ENCODE measurements at places on chromosomes 1 and 21. TPM values are rescaled to one million over a fixed set of nuclear protein-coding genes. Genes with fewer than 3 reads are reported as not detected.

Gene THEM5
- not detected for polyA plus RNA-seq

Gene EVA1B
- 27.1 TPM for polyA plus RNA-seq

DNA sequence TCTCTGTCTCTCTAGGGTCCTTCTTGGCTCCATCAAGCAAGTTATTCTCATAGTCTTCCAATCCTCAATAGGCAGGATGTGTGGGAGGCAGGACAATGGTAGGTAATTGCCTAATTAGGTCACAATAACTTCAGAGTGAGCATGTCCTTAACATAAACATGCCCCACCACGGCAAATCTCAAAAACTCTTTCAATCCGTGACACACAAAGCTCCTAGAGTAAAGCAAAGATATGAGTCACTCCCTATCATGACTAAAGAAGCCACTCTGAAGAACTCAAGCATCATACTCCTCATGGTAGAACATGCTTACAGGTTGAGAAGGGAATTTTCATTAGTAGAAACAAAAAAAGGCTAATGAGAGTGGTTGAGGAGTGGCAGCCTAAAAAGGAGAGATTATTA is 4.9 kb downstream of the HAO2 start:
- no peak overlapping the region for H3K4me3 ChIP-seq
- no peak overlapping the region for H3K27ac ChIP-seq
- DNase-seq, result no peak
- no peaks in the 10 kb centered on the region for H3K27me3 ChIP-seq

- H3K27me3 ChIP-seq, result no peaks in the 10 kb centered on the region
- H3K27ac ChIP-seq, result no peak overlapping the region
- H3K4me1 ChIP-seq, result no peaks in the 10 kb centered on the region
Measured at GRCh38 chr21:42514883-42515228, 1.2 kb downstream of the SLC37A1 start.

DNA sequence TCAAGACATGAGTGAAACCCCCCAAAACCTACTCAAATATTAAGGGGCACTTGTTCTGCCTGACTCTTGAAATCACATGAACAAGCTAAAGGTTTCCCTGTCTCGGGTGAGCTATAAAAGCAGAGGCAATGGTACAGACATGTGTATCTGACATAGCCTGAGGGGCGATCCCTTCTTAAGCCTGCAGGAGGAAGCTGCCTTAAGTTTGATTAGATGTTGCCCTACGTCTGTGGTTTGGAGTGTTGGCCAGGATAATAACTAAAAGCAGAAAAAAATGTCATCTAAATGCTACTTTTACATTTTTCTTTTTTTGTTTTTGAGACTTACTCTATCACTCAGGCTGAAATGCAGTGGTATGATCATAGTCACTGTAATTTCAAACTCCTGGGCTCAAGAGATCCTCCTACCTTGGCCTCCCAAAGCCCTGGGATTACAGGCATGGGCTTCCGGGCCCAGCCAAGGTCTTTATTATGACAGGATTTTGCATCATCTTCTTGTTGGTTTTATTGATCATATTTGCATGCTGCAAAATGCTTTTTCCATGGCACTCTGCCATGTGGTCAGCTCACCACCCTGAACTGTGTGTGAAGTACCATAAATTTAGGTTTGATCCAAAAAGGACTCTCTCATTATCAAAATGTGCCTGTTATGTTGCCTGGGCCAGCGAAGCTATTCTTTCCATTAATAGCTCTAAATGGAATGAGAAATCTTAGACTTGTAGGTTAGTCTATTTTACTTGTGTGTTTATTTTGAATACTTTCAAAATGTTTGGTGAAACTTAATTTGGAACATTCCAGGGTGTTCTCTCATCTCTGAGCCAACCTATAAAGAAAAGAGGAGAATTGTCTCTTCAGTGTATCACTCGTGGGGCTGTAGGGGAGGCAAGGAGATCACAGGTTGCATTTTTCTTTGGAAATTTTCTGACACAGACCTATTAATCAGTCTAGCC is 15.0 kb upstream of the HMGN1 start:
- H3K4me1 ChIP-seq, result no peaks in the 10 kb centered on the region
- no peak overlapping the region for H3K27ac ChIP-seq
- no peak overlapping the region for H3K4me3 ChIP-seq
- no peak for DNase-seq
- H3K27me3 ChIP-seq, result no peaks in the 10 kb centered on the region

GRCh38 chr1:15055736-15056415 is 97.7 kb upstream of the TMEM51 start:
- H3K27me3 ChIP-seq, result no peaks in the 10 kb centered on the region
- peaks cover 6% of the 10 kb centered on the region for H3K4me1 ChIP-seq
- peaks cover 3% of the 10 kb centered on the region for H3K36me3 ChIP-seq
- DNase-seq, result no peak
- no peak overlapping the region for H3K27ac ChIP-seq

GRCh38 chr1:94734963-94735901 is 84.9 kb upstream of the SLC44A3 start:
- H3K27ac ChIP-seq, result peak overlapping the region; percentile 48
- no peaks in the 10 kb centered on the region for H3K36me3 ChIP-seq

DNA sequence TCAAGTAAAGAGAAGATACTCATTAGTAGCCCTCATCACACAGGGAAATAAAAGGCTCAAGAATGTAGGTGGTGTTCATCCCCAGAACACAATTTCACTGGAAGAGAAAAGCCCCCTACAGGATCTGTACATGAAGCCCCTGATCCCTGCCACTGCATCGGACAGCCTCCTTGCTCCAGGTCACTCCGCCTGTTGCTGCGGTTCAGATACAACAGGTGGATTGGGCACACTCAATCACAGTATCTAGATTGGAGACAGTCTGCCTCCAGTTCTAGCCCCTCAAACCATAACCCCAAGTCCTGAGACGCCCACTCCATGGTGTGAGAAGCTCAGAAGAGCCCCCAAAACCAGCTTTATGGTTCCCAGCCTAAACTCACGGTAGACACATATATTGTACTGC is 1.1 kb downstream of the SLAMF9 start:
- H3K36me3 ChIP-seq, result no peaks in the 10 kb centered on the region
- H3K4me3 ChIP-seq, result no peak overlapping the region
- H3K27me3 ChIP-seq, result peaks cover 6% of the 10 kb centered on the region
- DNase-seq, result no peak

GRCh38 chr21:43687566-43688399 is 28.4 kb downstream of the RRP1B start:
- H3K4me3 ChIP-seq, result no peak overlapping the region
- peaks cover 23% of the 10 kb centered on the region for H3K36me3 ChIP-seq
- H3K4me1 ChIP-seq, result no peaks in the 10 kb centered on the region
- no peak overlapping the region for H3K27ac ChIP-seq
- H3K27me3 ChIP-seq, result no peaks in the 10 kb centered on the region

DNA sequence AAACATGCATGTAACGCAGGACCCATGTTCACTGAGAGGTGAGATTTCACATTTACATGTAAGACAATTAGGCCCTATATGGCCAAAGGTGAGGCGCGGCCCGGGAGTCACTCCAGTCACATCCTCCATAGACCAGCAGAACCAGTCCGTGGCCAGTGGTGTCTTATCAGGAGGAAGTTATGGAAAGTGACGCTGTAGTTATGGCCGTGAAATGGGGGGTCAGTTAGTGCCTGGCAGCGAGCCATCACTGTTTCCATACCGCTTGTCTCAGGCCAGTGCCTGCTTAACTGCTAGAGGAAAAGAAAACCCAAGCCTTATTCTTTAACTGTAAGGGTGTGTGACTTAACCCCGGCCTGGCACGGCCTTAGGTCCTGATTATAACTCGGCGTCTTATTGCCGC is 6.1 kb downstream of the C1orf159 start:
- no peaks in the 10 kb centered on the region for H3K4me1 ChIP-seq
- no peak overlapping the region for H3K27ac ChIP-seq
- no peak overlapping the region for H3K4me3 ChIP-seq
- no peak for DNase-seq
- no peaks in the 10 kb centered on the region for H3K27me3 ChIP-seq

- DNase-seq, result no peak
- no peaks in the 10 kb centered on the region for H3K27me3 ChIP-seq
- H3K4me1 ChIP-seq, result no peaks in the 10 kb centered on the region
- peaks cover 34% of the 10 kb centered on the region for H3K36me3 ChIP-seq
Measured at GRCh38 chr1:11831945-11832725, 15.4 kb downstream of the NPPA start.

DNA sequence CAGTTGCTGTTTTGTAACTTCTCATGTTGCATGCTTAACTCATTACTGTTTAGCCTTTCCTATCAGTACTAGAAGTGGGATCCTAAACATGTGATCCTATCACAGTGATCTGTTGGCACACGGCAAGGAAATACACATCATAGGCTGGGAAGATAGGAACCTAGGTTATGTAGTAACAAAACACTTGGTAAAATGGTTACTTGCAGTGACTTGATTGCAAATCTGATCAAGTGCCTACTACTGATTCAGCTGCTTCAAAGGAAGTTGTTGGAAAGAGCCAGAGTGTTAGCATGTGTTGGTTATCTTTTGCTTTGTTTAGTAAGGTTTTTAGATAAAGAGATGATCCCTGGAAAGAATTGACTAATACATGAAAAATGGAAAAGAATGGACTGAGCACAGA is 8.9 kb upstream of the VASH2 start:
- H3K4me1 ChIP-seq, result no peaks in the 10 kb centered on the region
- H3K27ac ChIP-seq, result no peak overlapping the region
- no peak for DNase-seq
- no peak overlapping the region for H3K4me3 ChIP-seq
- no peaks in the 10 kb centered on the region for H3K36me3 ChIP-seq

GRCh38 chr21:40178726-40179125 is 311.5 kb downstream of the PCP4 start:
- H3K27me3 ChIP-seq, result no peaks in the 10 kb centered on the region
- DNase-seq, result no peak
- H3K4me3 ChIP-seq, result no peak overlapping the region
- no peaks in the 10 kb centered on the region for H3K36me3 ChIP-seq
- H3K4me1 ChIP-seq, result no peaks in the 10 kb centered on the region

DNA sequence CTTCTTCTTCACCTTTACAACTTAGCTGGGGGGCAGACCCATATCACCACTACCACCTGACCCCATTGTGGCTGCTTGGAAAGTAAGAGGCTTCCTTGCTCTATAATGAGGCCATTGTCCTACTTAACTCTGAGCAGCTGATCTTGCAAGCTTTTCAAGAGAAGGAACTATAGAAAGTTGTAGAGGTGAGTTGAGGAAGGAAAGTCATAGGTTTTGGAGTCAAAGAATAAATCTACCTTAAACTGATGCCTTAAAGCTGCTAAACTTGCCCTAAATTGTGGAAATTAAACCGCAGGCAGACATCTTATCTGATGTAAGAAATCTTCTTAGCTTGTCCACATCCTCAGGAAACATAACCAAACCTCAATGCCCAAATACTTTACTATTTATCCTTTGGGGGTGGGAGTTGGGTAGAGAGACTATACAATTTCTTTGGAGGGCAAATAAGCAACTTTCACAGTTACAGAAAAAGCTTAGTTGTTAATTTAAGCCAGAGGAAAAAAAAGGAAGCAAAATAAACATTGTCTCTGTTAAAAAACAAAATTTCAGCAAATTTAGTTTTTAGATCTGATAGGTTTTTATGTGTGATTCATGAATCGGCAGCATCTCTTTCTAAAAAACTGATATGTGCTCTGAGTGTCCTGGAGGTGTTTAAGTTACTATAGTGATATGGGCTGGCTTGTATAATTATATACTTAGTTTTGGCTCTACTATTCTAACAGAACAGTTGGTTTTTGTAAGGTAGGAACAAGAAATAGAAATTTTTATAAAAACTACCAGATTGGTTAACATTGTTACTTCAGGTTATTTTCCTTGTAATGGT is 4.7 kb downstream of the IL23R start:
- no peak for DNase-seq
- no peak overlapping the region for H3K4me3 ChIP-seq
- H3K4me1 ChIP-seq, result no peaks in the 10 kb centered on the region
- H3K27me3 ChIP-seq, result no peaks in the 10 kb centered on the region

Gene OR2M2
- not detected for polyA plus RNA-seq

DNA sequence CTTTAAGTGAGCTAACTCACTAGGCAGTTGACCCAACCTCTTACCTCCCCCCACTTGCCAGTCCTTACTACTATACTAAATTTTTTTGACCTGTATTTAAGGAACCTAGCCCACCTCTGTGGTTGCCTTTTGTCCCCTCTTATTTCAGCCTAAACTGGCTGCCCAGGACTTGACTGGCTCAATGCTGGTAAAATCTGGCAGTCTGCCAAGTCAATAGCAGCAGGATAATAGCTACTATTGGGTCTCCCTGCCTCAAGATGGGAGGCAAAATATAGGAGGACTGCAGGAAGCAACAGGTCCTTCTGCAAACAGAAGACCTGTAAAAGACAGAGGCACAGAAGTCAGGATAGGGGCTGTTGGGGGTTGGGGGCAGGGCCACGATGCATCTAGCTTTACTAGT is 144.2 kb upstream of the POGK start:
- no peaks in the 10 kb centered on the region for H3K4me1 ChIP-seq
- no peak overlapping the region for H3K4me3 ChIP-seq
- H3K27ac ChIP-seq, result no peak overlapping the region

DNA sequence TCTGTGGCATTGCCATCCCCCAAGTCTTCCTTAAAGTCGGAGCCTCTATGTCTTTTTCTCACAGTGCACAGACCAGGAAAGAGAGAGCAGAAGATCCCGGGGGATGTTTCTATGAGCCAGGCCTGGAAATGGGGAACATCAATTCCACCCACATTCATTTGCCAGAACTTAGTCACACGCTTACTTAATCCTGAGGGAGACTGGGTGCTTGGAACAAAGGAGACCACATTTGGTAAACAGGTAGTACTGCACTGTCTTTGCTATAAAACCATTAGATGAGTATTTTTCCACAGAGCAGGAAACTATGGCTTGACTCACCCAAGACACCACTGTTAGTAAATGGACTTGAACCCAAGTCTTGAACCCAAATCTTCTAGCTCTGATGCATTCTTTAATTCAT is 60.7 kb upstream of the CTTNBP2NL start:
- no peak overlapping the region for H3K27ac ChIP-seq
- DNase-seq, result no peak
- no peak overlapping the region for H3K4me3 ChIP-seq

Gene C1orf56
- polyA plus RNA-seq, result 1.5 TPM

Gene CHODL
- not detected for polyA plus RNA-seq

DNA sequence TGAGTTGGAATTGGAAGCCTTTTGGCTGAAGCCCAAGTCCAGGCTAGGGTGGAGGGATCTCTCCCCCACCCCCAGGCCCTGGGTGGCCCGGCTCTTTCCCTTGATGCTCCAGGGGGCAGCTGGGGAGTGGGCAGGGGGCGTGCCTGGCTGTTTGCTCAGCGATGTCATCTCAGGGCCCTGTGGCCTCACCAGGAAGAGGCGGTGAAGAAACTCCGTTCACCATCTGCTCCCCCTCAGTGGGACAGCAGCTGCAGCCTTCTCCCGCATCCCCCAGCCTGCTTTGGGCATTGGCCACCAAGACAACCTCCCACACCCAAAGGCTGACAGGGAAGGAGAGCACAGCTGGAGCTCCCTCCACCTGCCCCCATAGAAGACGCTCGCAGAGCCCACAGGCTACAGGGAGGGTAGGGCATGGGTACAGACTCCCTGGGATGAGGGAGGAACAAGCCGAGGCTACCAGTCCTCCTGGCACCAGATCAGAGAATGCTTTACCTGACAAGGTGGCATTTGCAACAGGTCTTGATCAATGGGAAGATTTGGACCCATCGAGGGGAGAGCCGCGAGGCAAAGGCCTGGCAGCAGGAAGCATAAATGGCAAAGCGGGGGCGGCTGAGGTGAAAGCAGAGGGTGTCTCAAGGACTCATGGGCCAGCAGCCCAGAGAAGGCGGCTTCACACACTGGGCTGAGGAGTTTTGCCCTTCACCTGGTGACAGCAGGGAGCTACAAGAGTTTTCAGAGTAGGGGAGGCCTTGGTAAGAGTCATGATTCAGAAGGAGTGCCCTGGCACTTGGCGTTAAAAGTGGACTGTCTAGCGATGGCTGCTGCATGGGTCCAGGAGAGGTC is 6.5 kb upstream of the GUCA2A start:
- no peaks in the 10 kb centered on the region for H3K27me3 ChIP-seq
- no peak for DNase-seq
- no peaks in the 10 kb centered on the region for H3K4me1 ChIP-seq
- no peaks in the 10 kb centered on the region for H3K36me3 ChIP-seq
- no peak overlapping the region for H3K4me3 ChIP-seq
